ENCODE measurements at places on chromosomes 11 and 22.
A peak's percentile ranks its signal among the peaks of the same experiment; 100 is the strongest.

DNA sequence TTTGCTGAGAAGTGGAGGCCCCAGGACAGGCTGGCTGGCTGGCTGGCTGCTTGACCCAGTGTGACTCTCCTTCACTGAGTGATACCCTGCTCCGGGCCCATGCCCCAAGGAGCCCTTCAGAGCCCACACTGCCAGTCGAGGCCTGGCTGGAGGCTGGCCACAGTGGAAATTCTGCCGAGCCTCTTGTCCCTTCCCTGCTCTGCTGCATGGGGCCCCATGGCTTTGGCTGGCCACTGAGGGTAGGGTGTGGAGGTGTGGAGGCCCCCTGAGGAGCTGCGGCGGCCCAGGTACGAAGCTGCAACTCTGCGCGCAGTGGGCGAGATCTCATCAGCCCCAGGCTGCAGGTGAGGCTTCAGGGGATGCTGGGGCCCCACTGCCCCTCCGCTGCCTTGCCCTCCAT, 33.4 kb upstream of the HMOX1 start:
- no peak for DNase-seq

- DNase-seq = no peak
Observed at GRCh38 chr11:15801616-15802015, 554.7 kb downstream of the SOX6 start.

DNA sequence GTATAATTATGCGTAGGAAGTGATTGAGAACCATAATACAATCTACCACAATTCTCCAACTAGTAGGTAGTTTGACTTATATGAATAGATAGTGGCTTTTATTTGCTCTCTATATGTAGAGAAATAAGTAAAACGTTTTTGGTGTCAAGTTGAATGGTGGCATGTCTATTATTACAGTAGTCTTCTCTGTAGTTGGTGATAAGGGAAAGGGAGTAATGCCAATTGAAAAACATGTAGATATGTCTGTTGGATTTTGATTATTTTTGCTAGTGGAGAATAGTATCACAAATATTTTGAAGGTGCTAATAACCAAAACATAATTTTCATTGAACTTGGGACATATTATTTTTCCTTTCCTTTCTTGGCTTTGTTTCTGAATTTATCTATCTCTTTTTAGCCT, 17.5 kb downstream of the FBXO7 start:
- DNase-seq = no peak

- no peak for DNase-seq
Observed at GRCh38 chr22:33381531-33382406, 323.6 kb upstream of the SYN3 start.

DNA sequence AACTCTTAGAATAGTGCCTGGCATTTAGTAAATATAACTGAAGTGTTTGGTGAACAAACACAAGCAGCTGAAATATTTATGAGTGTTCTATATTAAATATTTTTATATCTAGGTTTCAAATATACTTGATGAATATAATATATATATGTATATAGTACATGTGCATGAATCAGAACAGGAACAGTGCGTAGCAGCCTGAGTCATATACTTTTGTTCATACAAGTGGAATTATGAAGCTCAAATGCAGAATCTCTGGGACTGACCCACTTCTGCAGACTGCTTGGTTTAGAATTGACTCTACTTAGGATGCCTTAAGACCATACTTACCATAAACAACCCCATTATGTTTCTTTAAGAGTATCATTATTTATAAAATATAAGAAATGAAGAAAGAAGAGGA, 997.8 kb upstream of the RAG2 start:
- no peak for DNase-seq

DNA sequence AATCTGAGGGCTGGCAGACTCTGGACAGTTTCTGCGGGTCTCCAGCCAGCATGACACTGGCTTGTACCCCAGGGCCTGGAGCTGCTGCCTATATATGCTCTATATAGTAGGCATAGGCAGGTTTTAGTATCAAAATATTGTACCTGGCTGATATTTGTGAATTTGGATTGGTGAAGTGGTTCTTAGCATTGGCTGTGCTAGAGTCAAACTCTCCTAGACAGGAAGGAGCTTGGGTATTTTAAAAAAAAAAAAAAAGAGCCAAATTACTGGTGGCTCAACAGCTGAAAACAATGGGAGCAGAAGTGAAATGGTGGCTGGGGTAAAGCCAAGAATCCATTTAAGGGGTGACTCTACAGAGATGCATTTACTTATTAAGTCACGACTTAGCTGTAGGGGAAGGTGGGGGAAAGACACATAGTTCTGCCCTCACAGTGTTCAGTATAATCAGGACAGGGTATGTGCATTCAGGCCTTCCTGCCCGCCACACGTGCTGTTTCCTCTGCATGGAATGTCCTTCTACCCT, 11.0 kb upstream of the MTFP1 start:
- no peak for DNase-seq

DNA sequence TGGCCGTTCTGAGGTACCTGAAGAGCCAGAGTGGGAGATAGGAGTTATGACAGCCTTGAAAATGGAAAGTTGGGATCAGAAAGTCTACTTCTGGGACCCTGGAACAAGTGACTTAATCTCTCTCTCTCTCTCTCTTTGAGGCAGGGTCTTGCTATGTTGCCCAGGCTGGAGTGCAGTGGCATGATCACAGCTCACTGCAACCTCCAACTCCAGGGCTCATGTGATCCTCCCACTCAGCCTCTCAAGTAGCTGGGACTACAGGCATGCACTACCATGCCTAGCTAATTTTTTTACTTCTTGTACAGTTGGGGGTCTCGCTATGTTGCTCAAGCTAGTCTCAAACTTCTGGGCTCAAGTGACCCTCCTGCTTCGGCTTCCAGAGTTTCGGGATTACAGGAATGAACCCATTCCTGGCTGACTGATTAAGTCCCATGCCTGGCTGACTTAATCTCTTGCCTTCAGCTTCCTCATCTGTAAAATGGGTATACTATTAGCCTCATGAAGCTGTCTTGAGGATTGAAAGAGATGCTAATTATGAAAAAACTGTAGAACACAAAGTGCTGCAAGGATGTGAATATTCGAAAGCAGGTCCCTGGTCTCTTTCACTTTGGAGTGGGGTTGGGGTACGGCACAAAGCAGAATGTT, 87.7 kb downstream of the UBASH3B start:
- no peak for DNase-seq

DNA sequence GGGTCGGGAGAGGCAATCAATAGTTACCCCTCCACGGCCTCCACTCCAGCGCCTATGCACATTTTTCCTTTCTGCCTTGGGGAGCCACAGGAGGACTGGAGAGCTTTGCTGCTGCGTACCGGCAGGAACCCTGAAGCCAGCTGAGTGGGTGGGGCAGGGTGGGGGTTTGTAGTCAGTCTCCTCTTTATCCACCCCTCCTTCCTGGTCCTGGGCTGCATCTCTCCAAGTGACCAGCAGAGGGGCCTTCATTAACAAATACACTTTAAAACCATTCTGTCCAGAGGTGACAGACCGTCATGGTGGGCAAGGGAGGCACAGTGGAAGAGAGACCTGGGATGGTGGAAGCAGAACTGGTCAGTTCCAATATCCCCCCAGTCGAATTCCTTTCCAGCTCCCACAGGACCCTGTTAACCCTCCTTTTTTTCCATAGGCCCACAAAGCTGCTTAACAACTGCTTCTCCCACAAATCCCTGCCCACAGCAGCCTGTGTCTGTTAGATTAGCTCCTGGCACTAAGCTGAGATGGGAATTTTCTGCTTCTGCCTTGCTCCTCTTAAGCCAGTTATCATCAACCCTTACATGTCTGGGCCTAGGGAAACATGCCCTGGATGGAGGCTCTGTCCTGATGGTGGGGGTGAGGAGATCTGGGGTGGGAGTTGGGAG, 3.9 kb upstream of the ABCG4 start:
- no peak for DNase-seq

DNA sequence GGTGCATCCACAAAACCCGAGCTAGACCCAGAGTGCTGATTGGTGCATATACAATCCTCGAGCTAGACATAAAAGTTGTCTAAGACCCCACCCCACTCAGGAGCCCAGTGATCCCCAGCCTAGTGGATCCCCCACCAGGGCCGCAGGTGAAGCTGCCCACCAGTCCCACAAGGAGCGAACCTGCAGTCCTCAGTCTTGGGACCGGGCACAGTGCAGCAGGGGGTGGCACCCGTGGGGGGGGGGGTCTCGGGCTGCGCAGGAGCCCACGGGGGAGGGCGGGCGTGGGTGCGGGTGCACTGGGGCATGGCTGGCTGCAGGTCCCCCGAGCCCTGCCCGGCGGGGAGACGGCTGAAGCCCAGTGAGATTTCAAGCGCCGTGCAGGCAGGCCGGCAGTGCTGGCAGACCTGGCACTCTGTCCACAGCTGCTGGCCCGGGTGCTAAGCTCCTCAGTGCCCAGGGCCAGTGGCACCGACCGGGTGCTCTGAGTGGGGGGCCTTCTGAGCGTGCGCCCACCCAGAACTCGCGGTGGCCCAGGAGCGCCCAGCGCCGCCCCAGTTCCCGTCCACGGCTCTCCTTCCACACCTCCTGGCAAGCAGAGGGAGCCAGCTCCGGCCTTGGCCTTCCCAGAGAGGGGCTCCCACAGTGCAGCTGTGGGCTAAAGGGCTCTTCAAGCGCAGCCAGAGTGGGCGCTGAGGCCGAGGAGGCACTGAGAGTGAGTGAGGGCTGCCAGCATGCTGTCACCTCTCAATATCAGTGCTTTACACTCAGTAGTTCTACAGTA, 989.1 kb downstream of the FAM181B start:
- no peak for DNase-seq

DNA sequence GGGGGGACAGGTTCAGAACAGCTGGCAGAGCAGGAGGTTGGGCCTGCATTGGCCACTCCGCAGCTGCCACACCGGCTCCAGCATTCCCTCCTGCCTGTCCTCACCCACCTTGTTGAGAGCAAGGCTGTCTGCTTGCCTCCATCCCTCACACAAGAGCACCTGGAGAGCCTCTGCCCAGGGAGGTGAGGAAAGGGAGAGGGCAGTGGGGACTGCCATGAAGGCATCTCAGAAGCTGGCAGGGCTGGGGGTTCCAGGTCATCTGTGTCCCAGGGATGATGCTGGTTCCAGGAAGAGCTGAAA, 27.1 kb downstream of the RSPH14 start:
- DNase-seq = no peak

DNA sequence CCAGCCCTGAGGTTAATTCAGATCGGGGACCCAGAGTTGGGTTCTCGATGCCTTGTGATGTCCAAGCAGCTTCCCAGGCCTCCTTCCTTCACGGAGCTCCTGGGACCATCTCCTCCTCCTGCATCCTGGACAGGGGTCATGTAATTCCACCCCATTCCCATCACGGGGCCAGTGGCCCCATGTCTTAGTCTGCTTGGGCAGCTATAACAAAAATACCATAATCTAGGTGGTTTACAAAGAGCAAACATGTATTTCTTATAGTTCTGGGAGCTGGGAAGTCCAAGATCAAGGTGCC, 41.7 kb upstream of the PRDM11 start:
- no peak for DNase-seq

- no peak for DNase-seq
Observed at GRCh38 chr11:97279341-97279740, 889.5 kb downstream of the JRKL start.

- DNase-seq = peak; percentile 63
Observed at GRCh38 chr11:74018331-74019005, 9.6 kb upstream of the UCP3 start.

GRCh38 chr11:72030472-72031045, 31.9 kb downstream of the IL18BP start:
- DNase-seq = no peak

GRCh38 chr11:108873310-108873709, 208.4 kb downstream of the DDX10 start:
- DNase-seq = no peak

DNA sequence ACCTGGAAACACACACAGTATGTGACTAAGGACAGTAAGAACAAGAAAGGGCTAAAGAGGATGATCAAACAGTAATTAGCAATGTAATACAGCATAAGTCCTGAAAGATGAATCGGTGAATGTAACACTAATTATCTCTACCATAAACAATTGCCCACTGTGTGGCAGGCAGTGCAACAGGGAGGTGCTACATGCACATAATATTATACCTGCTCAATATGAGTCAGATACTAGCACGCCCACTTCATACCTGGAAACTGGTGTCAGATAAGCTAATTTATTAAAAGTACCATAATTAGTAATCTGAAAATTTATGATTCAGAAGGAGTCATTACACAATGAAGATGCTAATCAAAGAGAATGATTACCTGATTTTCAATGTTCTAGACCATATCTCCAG, 14.9 kb downstream of the CASP12 start:
- no peak for DNase-seq

- DNase-seq = peak; percentile 40
Observed at GRCh38 chr22:30705710-30706651, 11.3 kb downstream of the OSBP2 start.

DNA sequence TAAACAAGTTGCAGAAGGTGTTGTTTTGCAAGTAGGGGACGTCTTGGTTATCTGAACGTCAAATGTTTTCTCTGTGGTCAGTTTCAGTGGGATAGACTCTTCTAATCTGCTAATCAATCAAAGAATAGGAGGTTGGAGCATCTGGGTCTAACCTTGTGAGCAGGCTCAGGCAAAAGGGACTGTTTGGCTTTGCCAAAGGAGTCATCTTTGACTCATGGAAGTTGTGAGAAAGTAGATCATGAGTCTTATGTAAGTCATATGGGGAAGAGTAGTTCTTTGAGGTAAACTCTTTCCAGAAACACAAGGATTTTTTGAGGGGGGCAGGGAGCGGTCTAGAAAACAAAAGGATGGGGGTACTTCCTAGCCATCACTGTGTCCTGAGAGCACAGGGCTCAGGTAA, 27.1 kb upstream of the TOP3B start:
- DNase-seq = no peak

DNA sequence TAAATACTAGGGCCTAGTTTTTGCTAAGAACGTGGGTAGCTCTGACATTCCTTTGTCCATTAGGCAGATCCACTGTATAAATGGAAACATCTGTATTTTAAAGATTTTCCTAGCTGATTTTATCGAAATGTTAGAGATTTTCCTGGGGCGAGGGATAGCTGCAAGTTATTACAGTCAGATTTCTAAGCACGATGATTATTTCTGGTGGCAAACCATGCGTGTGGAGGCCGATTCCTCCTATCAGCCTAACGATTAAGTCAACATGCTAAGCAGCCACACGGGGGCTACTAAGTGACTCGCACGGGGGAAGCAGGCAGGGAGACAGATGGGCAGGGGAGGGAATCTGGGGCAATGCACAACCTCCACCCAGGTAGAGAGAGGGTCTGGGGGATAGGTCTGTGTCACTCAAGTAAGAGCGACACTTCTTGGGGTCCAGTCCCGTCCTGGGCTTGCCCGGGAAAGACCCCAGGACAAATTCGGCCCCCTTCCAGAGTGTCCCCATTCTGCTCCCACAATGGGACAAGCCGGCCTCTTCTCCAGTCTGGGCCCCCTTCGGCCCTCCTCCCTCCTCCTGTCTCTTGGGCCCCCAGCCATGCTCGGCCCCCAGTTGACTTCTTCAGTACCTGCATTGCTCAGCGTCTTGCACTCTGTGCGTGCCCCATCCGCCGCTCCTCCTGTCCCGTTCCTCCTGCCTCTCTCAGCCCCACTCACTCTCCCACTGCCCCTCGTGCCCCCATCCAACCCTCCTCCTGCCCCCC, 571 bp downstream of the C11orf24 start:
- peak; percentile 50 for DNase-seq

GRCh38 chr11:4830909-4831308, 9.8 kb downstream of the OR51F2 start:
- DNase-seq = no peak

- no peak for DNase-seq
Observed at GRCh38 chr11:114353443-114353842, 46.9 kb downstream of the C11orf71 start.

All from head of caudate nucleus (tissue), 42 donors.